ENCODE measurements at places on chromosomes 5 and 9. TPM values are rescaled to one million over a fixed set of nuclear protein-coding genes. Genes with fewer than 3 reads are reported as not detected.
A peak's percentile ranks its signal among the peaks of the same experiment; 100 is the strongest.

The TMEM252 gene
- not detected for total RNA-seq

DNA sequence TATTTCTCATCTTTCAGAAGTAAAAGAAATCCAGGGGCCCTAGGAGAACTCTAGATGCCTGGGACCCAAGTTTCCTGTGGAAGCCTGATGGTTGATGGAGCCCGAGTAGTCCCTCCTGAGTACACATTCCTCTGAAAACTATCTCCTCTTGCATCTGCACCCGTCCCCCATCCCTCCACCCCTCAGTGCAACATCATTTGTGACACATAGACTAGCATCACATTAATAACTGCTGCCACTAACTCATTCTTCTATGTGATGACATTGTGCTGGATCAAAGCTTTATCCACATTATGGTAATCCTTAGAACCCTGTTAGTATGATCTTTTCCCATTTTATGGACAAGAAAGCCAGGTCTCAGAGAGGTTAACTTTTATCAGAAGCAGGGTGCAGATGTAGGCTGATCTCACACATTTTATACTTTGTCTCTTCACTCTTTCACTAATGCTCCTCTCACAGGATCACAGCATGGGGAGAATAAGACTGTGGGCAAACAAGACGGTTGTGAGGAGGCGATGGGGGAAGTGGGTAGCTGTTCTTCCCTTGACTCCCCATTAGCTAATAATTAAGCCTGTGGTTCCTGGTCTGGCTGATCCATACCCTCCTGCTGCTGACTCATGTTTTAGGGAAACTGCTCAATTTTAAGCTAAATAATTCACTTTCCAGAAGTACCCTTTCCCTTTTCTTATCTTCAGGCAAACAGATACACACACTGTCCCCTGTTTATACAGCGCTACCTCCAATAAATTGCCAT lies 3.9 kb upstream of the HK3 start:
- no peak for DNase-seq

DNA sequence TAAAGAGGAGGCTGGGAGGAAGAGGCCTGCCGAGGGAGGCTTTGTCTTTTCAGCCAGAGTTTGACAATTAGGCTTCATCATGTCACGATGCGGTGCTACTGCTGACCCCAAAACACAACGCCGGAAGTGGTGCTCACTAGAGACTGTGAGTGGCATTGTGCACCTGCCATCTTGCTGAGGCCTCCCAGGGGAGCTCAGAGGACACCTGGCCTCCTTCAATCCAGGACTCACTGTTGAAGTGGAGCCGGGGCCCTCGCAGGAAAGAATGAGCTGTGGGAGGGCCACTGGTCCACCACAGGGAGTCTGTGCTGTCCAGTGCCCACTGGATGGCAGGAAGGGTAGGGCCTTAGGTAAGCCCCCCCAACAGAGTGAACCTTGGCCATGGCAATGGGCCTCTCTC lies 12.7 kb upstream of the SLC25A48 start:
- DNase-seq, result no peak

The FOXE1 gene
- not detected for total RNA-seq

The SPATA31C1 gene
- not detected for total RNA-seq

DNA sequence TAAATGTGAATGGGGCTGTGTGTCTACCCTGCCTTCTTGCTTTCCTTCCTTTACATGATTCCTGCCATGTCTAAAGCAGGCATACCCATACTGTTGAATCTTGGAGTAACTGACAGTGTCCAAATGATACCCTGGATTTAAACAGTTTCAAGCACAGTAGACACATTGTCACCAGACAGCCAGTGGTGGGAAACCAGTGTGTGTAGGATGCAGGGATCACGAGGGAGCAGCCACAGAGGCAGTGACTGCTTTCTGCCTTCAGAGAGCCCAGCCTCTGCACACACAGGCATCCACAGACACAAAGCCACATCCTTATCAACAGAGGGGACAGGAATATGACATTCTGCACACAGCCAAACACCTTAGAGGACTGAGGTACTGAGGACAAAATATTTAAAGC lies 184.2 kb upstream of the TBCA start:
- DNase-seq, result no peak

GRCh38 chr5:44619875-44620610 lies 188.7 kb upstream of the MRPS30 start:
- DNase-seq, result no peak

DNA sequence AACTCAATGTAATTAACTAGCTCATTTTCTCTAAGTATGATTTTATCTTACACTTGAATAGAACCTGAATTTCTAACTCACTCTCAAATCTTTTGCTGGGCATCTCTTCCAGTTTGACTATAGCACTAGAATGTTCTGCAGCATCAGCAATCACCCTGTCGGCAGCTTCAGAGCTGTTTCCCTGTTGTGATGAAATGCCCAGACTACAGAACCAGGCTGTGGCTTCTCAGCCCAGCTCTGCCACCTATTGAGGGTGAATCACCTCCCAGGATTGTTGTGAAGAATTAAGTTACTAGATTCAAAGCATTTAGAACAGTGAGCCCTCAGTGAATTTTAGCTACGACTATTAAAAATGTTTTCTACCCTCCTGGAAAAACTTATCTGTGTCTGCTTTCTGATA lies 90.4 kb upstream of the ANKRD55 start:
- peak; percentile 67 for DNase-seq

The PCDHA7 gene
- not detected for total RNA-seq

DNA sequence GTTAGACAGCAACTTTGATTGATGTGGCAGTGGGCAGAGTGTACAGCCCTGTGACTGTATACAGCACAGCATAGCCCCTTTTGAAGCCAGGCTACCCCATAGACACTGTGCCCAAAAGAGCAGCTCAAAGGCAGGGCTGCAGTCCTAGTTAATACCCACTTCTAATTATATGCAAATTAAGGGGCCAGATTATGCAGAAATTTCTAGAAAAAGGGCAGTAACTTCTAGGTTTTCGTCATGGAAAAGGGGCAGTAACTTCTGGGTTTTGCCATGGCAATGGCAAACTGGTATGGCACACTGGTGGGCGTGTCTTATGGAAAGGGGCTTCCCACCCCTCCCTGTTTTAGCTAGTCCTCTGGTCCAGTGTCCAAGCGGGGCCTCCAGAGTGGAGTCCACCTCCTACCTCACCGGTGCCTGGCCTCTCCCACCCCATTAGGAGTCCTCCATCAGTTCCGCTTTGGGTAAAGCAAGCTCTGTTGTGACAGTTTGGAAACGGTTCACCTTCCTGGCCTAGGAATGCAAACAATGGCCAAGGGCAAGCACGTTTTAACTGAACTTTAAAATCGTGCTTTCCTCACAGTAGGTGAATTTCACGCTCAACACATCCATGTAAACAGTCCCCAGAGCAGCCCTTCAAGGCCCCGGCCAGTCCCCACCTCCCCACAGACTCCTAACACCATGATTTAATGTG lies 5.6 kb downstream of the ADAMTS13 start:
- no peak for DNase-seq

GRCh38 chr5:177496727-177497291 lies 595 bp downstream of the PDLIM7 start:
- DNase-seq, result peak; percentile 91

GRCh38 chr9:134537951-134538641 lies 103.5 kb upstream of the COL5A1 start:
- no peak for DNase-seq

The GKAP1 gene
- total RNA-seq, result 1.9 TPM

GRCh38 chr5:135537271-135537670 lies 1.5 kb upstream of the NEUROG1 start:
- no peak for DNase-seq

The FAM200C gene
- 5.0 TPM for total RNA-seq

- DNase-seq, result no peak
Measured at GRCh38 chr5:115594128-115595047, 7.9 kb downstream of the TICAM2 start.

The CHSY3 gene
- 11.8 TPM for total RNA-seq

The C5orf58 gene
- total RNA-seq, result 2.4 TPM

DNA sequence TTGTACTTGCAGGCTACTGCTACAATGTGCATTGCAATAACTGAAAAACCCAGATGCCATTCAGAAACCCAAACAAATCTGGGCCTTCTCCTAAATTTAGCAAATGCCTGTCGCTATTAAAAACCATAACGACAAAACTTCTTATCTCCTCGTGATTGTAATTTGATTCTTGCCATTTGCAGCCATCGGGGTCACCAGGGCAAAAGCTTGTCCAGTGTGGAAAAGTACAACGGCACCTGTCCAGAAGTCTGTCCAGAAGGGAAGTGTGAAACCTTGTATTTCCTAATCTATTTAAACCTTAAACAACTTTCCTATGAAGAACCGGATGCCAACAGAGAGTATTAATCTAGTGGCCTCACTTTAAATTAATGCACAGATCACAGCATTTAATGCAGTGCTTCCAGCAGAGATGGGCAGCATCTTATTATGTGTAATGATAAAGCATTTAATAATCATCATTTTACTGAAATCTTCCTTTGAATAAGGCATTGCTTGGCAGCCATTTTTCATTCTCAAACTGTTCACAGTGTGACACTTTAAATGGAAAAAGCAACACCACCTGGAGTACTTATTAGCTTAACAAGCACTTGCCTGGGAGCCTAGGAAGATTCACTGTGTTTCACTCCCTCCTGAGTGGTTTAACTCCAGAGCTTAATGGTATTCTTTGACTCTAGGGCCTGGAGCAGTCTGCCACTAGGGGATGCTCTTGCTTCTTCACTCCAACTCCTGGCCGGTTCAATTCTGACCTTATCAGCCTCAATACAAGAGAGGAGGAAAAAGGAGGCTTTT lies 4.9 kb upstream of the C7 start:
- DNase-seq, result peak; percentile 68

GRCh38 chr9:74645007-74645639 lies 148.0 kb downstream of the RORB start:
- DNase-seq, result peak; percentile 11

DNA sequence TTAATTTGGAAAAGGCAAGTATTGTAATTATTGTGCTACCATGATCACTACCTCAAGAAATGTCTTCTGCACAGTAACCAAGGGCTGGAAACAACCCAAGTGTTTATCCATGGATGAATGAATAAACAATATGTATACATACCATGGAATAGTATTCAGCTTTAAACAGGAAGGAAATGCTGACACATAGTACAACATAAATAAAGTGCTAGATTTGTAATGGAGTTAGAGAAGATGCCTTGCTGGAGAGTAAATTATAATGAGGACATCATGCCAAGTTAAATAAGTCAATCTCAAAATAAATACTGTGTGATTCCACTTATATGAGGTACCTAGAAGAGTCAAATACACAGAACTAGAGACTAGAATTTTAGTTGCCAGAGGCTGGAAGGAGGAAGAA lies 160.0 kb downstream of the CCDC192 start:
- no peak for DNase-seq

The STXBP1 gene
- total RNA-seq, result 9.6 TPM

DNA sequence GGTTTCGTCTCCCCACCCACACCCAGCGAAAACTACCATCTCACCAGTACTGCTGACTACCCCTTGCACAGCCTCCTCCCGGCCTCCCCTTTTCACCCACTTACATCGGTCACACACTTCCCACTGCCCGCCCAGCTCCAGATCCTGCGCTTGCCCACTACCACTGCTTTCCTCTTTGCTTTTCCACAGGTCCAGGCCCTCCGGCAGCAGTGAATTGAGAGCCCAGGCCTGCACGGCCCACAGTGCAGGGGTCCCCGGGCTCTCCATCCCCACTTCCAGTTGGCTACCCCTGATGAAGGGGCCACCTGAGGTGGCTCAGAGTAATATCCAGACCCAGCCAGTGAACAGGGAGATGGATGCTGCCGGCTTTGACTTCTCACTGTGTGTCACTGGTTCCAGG lies 120.2 kb upstream of the FSTL4 start:
- no peak for DNase-seq

The PCDHGA12 gene
- total RNA-seq, result 0.66 TPM

The TMC1 gene
- not detected for total RNA-seq

The PTPRD gene
- total RNA-seq, result 9.6 TPM

DNA sequence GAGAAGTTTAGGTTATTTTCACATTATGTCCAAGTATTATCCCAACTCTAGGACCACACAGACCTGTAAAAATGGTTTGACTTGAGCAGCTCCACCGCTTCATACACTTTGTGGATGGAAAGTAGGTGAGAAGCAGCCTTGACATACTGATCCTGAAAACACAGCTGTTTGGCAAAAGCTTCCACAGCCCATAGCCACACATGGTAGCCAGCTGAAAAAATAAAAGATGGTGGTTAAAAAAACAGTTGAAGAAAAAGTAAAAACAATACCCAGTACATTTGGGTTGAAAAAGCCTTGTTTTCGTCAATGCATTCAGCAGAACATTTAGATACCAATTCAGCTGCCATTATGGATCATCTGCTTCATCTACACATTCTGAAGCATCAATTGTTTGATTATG lies 36.7 kb downstream of the GEMIN5 start:
- DNase-seq, result no peak

DNA sequence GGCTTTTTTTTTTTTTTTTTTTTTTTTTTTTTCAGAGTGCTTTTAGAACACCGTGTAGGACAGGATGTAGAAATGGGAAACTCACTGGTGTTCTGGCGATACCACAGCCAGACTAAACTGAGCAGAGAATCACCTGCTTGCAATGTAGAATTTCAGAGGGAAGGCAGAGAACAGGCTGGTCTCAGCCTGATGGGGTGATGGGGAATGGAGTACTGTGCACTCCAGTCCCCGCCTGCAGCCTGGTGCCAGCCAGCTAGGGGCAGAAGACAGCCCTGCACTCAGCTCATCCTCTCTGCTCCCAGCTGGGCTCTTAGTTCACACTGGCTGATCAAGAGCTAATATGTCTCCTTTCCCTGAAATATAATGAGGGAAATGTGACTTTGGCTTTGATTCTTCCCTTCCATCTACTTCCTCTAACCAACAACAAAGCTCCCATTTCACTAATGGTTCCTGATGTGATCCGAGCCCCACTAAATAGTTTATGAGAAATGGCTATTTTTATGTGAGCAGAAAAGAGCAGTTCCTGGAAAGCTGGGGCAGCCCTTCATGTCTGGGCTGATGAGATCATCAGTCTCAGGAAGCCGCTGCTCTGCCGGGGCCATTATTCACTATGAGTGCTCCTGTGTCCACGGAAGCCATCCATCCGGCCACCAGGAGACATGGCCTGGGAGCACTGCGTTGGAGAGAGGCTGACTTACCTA lies 209.7 kb downstream of the GADD45G start:
- peak; percentile 57 for DNase-seq

The SLC6A3 gene
- total RNA-seq, result not detected

GRCh38 chr5:109693535-109694400 lies 4.0 kb downstream of the MAN2A1 start:
- DNase-seq, result no peak

The ANKRD34B gene
- total RNA-seq, result not detected

GRCh38 chr9:129735546-129735945 lies 17.3 kb downstream of the PTGES start:
- DNase-seq, result no peak

DNA sequence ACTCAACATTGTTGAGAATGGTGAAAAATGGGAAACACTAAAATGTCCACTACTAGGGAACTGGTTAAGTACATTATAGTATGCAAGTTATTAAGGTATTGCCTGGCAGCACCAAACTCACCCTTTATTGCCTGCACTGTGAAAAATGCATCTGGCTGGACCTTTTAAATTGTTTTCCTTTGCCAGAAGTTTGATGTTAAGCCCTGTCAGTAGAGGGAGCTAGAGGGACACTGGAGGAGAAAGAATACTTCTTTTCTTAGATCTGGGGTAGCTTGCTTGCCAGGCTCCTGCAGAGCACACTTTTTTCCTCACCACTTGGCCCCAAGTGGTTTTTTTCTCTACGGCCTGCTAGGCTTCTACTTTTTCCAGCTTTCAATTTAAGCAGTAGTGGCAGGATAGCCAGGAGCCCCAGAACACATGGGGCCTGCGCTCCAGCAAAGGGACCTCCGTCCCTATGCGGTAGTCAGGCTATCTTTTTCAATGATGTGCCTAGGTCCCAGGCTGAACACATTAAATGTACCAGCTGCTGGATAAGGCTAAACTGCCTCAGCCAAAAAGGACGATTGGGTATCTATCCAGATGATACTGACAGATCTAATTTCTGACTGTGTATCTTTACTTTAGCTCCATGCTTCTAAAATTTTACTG lies 8.0 kb upstream of the HABP4 start:
- DNase-seq, result peak; percentile 53

Measured in HT1080 (cell line).